Effector memory CD8-positive, alpha-beta T cell (primary cell): ENCODE measurements at places on chromosomes 7 and 10.

DNA sequence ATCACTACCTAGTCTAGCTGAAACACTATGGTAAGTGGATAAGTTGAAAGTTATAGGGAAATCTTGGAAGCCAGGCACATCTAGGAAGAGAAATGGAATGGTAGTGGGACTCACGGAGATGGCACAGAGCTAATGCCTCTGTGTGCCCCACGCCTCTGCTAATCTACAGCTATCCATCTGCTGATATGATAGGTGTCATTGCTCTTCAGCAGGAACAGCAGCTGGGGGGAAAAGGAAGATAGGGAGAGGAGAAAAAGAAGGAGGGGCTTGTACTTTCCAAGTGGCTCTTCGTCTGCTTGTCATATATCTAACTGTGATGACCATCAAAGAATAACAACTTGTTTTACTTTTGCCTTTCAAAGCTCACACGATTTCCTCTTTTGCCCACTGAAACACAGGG lies 1199.1 kb upstream of the SORCS1 start:
- DNase-seq: no peak

- no peak for DNase-seq
These were observed 18.6 kb downstream of the C7orf33 start for GRCh38 chr7:148609045-148609725.

DNA sequence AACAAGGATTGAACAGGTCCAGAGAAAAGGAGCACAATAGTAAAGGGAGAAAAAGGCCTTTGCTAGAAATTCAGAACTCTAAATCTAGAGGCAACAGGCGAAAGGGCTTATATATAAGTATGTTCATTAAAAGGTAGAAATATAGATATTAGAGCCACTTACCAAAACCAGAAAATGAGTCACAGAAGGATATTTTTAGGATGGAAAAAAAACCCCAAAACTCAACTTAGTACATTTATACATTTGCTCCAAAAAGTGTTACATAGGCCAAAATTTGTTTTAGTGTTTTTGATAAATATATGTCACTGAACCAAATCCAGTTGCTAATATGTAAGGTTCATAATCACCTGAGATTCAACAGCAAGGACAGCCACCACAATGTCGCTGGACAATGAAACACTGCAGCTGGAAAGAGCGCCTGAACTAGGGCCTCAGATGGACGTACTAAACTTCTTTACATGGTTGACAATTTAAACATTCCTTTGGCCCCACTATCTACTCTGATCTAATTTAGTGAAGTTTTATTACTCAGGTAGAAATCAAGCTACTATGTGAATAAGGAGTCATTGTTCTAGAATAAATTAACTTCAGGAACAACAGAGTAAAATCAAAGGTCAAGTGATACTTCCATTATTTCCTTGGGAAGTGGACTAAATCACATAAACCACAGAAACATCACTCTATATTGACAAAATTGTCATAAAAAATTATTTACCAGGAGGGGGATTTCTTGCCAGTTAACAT lies 10.9 kb downstream of the FAM3C start:
- DNase-seq: no peak

DNA sequence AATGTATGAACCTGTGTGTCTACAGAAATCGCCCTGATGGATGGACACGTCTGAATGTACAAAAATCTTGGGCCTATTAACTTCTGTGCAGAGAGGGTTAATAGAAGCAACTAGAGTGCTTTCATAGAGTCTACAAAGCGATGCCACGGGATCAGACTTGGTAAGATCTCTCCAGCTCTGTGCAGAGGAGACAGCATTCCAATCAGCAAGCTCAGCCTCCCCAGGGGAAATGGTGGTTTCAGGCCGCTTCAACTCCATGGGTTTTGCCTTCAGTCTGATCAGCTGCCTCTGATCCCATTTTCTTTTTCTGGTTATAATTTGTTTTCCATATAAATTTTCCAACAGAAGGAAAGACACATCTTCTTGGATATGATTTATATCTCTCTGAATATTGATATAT lies 35.1 kb upstream of the COBL start:
- no peak for DNase-seq

GRCh38 chr7:131562941-131563340 lies 6.5 kb upstream of the PODXL start:
- DNase-seq: no peak

- no peak for DNase-seq
These were observed 99.7 kb upstream of the PPIF start for GRCh38 chr10:79247373-79248137.

- no peak for DNase-seq
These were observed 280.6 kb downstream of the TFEC start for GRCh38 chr7:115749924-115750323.

DNA sequence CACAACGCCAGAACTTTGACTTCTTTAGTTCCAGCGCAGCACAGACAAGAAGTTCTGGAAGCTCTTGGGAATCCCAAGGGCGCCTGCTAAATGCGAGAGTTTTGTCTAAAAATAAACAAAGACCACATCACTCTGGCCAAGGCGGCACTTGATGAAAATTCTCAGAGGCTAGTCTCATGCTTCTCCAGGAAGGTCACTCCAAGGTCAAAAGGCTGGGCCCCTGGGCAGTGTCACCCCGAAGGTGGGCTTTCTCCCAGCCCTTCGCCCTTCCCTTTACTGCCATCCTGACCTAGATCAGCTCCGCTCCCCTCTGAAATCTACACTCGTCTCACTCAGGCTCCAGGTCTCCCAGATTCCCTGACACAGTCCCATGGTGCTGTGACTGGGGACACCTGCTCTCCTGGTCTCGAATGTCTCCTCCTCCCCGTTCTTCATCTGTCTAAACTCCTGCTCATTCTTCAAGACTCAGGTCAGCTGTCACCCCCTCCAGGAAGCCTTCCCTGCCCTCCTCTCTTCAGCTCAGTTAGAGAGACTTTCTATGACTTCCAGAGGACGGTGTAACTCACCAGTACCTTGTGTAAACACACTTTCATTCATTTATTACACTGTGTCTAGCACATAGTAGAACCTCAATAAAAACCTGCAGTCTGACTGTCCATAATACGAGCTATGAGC lies 10.5 kb downstream of the FAM53B start:
- DNase-seq: no peak

- no peak for DNase-seq
These were observed 743.0 kb downstream of the NRG3 start for GRCh38 chr10:82618007-82618406.

DNA sequence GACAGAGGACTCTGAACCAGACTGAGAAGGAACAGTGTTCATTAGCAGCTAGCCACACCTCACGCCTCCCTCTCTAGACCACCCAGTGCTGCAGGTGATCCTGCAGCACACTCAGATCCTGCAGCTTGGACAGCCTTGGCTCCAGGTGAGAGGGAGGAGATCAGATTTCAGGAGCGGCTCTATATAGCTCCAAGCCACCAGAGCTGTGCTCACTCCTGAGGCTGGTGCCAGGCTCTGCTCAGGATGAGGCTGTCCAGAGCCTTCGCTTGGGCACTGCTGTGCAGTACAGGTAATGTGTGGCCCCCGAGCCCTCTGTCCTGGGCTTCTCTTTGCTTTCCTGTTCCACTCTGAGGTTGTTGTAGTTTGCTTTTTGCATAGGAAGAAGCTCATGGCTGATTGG lies 42.4 kb downstream of the C10orf120 start:
- no peak for DNase-seq

DNA sequence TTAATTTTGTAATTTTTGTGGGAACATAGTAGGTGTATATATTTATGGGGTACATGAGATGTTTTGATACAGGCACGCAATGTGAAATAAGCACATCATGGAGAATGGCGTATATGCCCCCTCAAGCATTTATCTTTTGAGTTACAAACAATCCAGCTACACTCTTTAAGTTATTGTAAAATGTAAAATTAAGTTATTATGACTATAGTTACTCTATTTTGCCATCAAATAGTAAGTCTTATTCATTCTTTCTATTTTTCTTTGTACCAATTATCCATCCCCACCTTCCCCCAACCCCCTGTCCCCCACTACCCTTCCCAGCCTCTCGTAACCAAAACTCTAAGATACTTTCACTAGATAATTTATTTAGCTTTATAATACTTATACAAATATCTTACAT lies 7.8 kb upstream of the PNPLA8 start:
- no peak for DNase-seq

DNA sequence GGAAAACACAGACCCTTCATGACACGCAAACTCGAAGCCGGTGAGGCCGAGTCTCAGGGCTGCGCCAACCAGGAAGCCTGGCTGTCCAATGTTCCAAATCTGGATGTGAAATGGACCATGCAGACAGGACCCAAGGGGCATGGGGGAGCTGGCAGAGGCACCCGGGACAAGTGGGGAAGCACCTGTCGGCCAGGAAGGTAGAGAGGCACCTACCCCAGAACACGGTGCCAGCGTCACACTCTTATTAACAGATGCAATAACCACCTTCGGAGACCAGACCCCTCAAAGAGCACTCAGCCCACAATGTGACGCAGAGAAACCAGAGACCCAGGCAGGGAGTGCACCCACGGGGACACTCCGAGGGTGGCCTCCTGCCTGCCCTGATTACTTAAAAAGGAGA lies 88.3 kb upstream of the PDGFA start:
- peak; percentile 32 for DNase-seq

GRCh38 chr10:104119996-104120395 lies 2.0 kb upstream of the SFR1 start:
- no peak for DNase-seq

DNA sequence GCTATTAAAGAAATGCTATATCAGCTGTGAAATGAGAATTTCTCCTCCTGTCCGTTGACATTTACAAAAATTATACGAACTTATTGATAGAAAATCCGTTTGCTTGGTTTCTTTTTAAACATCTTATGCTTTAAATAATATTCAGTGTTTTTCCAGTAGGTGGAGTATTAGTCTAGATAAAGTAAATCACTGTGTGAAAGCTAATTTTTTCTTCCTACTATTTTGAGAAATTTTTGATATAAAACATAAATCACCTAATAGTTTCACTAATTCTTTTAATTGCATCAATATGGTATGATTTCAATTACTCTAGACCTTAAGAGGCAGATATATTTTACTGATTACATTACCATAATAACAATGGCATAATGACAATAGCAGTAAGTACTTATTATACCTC lies 335.2 kb upstream of the C7orf33 start:
- no peak for DNase-seq

GRCh38 chr7:101951757-101952156 lies 134.3 kb downstream of the CUX1 start:
- DNase-seq: no peak

GRCh38 chr7:7612519-7612918 lies 28.0 kb upstream of the UMAD1 start:
- DNase-seq: no peak

GRCh38 chr10:72605122-72605521 lies 20.8 kb downstream of the MICU1 start:
- no peak for DNase-seq

DNA sequence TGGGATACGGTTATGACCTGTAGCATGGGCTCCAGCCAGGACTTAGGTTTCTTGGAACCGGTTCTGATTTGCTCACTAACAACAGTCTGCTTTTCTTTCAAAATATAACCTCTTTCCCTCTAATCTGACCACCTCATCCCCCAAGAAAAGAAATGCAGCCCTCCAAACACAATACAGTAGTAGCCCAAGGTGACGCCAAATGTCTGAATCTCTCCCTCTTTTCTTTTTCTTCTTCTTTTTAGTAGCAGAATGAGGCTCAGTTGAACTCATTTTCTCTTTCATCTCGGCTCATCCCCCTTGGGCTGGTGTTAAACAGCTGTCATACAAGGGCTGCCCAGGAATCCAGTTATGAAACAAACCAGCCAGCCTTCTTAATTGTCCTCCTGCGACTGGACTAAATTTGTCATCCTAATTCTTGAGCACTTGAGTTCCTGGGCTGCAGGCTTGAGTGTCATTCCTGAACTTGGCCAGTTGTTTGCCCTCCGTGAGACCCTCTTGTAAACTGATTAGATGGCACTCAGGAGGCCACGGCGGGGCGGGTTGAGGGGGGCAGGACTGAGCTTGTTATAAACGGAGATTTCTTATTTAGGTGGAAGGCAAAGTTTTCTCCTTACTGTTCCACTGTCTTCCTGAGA lies 94.8 kb downstream of the SORCS3 start:
- DNase-seq: no peak

GRCh38 chr7:156376317-156376716 lies 264.3 kb upstream of the RNF32 start:
- no peak for DNase-seq

DNA sequence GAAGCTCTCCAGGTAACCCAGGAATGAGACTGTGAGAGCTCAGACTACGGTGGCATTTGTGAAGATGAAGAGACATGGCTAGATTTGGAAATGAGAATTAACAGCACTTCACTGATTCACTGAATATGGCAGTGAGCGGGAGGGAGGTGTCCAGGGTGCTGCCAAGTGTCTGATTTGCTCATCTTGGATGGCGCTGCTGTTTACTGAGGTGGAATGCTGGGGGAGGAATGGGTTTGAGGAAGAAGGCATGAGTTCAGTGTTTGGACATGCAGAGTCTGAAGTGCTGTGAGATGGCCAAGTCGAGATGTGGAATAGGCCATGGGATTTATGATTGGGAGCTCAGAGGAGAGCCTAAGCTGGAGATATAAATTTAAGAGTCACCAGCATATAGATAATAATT lies 437.1 kb upstream of the NPVF start:
- no peak for DNase-seq

- DNase-seq: no peak
These were observed 73.7 kb downstream of the TYW1B start for GRCh38 chr7:72754312-72754711.

DNA sequence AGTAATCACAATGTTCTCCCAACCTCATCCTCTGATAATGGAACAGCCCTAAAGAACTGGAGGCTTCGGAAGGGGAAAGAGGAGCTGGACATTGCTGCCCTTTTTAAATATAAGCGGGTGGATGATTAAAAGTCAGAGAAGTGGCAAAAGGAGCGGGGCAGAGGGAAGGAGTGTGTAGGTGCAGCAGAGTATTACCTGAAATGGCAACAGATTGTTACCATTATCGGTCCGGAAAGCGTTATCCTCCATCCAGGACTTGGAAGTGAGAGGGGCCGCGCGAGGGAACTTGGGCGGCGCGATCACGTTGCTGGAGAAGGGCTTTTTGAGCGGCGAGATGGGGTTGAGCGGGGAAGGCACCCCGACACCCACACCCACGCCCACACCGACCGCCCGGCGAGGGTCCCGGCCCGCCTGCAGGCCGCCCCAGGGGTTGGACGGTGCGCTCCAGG lies 51.7 kb downstream of the CPEB3 start:
- DNase-seq: no peak

GRCh38 chr7:55504093-55504859 lies 68.0 kb downstream of the VOPP1 start:
- DNase-seq: no peak

DNA sequence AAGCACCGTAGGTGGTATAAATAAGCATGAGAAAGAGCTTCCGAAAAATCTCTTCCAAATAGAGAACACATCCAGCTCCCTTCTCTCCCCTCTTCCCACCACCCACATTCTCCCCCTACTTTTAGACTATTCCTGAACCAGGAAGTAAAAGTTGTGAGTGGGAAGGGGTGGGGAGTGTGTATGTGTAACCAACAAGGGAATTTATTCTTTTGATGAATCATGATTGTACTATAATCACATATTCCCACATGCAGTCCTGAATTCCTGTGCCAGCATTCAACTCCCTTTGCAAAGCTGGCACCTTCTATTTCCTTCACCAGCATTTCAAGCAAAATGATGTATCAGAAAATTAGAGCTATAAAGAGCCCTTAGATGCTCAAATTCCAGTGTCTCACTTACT lies 230.6 kb upstream of the CHRM2 start:
- DNase-seq: no peak
